ENCODE measurements at places on chromosomes 12 and 14. TPM values are rescaled to one million over a fixed set of nuclear protein-coding genes. Genes with fewer than 3 reads are reported as not detected.

Gene SYT1
- 2.6 TPM for polyA plus RNA-seq

DNA sequence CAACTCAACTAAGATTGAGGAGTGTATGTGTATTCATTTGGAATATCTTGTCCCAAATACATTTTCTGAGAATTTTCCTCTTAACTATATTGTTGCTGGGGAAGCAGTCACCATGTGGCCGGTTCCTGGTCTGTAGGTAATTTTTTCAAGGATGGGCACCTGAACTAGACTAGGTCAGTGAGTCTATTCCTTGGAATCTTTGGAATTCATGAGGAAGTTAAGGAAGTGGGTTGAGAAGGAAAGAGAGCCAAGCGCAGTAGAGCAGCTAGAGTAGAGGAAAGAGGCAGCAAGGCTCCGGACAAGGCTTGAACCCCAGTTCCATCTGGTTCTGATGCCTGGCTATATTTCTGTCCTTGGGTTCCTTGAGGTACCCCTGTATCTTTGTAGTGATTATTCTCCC lies 183.7 kb downstream of the DACT1 start:
- H3K36me3 ChIP-seq = no peaks in the 10 kb centered on the region
- H3K27me3 ChIP-seq = peaks cover 3% of the 10 kb centered on the region
- no peaks in the 10 kb centered on the region for H3K4me1 ChIP-seq
- H3K4me3 ChIP-seq = no peak overlapping the region

GRCh38 chr12:74644681-74645080 lies 107.0 kb downstream of the ATXN7L3B start:
- no peak overlapping the region for H3K27ac ChIP-seq
- H3K36me3 ChIP-seq = no peaks in the 10 kb centered on the region
- no peak overlapping the region for H3K4me3 ChIP-seq
- no peaks in the 10 kb centered on the region for H3K4me1 ChIP-seq

GRCh38 chr14:89484051-89484844 lies 67.2 kb upstream of the FOXN3 start:
- no peak overlapping the region for H3K4me3 ChIP-seq
- no peaks in the 10 kb centered on the region for H3K4me1 ChIP-seq
- no peaks in the 10 kb centered on the region for H3K36me3 ChIP-seq
- no peak for DNase-seq
- no peak overlapping the region for H3K27ac ChIP-seq

- no peak overlapping the region for H3K27ac ChIP-seq
- DNase-seq = peak; percentile 1
- H3K27me3 ChIP-seq = no peaks in the 10 kb centered on the region
- no peaks in the 10 kb centered on the region for H3K36me3 ChIP-seq
- H3K4me1 ChIP-seq = no peaks in the 10 kb centered on the region
- no peak overlapping the region for H3K4me3 ChIP-seq
These were observed 390.5 kb upstream of the CLEC14A start for GRCh38 chr14:38646391-38646790.

- no peak for DNase-seq
- H3K4me1 ChIP-seq = peaks cover 6% of the 10 kb centered on the region
- H3K27ac ChIP-seq = no peak overlapping the region
- no peaks in the 10 kb centered on the region for H3K36me3 ChIP-seq
- no peak overlapping the region for H3K4me3 ChIP-seq
These were observed 150.9 kb upstream of the PLEKHG7 start for GRCh38 chr12:92551853-92552397.

DNA sequence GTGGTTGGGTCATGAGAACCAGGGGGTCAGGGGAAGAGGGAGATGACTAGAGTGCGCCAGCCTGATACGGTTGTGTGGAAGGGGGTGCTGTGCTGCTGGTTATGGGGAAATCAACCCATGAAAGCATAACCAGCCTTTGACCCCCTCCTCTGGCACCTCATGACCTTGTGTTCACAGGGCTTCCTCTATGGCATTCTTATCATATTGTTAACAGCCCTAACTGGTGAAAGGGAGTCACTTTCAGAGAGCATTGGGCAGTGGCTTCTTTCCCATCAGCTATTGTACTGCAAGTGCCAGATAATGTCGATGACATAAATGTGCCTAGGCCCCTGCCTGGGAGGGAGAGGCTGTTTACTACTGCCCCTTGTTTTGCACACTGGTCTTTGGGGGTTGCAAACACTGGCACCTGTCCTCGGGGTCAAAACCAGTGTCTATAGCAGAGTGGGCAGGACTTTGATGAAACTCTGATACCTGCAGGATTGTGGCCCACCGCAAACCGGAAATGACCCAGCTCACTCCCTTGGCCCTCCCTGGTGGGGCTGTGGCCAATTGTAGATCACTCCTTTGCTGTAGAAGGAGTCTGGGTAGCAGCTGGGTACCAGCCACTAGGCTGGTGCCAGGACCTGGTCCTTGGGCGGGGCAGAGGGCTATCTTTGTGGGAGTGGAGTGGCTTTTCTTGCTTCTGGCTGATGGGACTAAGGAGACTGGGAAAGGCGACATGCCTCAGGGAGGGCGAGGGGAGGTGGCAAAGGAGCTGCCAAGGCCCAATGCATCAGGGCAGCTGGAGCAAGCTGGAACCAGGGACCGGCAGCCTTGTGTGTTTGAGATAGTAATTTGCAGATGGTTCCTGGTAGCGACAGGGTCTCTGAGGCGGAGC lies 634 bp upstream of the TMEM63C start:
- no peaks in the 10 kb centered on the region for H3K4me1 ChIP-seq
- no peaks in the 10 kb centered on the region for H3K36me3 ChIP-seq
- no peak overlapping the region for H3K4me3 ChIP-seq

Gene KCNH3
- 0.13 TPM for polyA plus RNA-seq

GRCh38 chr14:94332063-94332583 lies 9.0 kb upstream of the SERPINA6 start:
- H3K4me1 ChIP-seq = no peaks in the 10 kb centered on the region
- no peaks in the 10 kb centered on the region for H3K27me3 ChIP-seq
- no peak overlapping the region for H3K4me3 ChIP-seq
- DNase-seq = no peak
- no peaks in the 10 kb centered on the region for H3K36me3 ChIP-seq
- H3K27ac ChIP-seq = no peak overlapping the region

DNA sequence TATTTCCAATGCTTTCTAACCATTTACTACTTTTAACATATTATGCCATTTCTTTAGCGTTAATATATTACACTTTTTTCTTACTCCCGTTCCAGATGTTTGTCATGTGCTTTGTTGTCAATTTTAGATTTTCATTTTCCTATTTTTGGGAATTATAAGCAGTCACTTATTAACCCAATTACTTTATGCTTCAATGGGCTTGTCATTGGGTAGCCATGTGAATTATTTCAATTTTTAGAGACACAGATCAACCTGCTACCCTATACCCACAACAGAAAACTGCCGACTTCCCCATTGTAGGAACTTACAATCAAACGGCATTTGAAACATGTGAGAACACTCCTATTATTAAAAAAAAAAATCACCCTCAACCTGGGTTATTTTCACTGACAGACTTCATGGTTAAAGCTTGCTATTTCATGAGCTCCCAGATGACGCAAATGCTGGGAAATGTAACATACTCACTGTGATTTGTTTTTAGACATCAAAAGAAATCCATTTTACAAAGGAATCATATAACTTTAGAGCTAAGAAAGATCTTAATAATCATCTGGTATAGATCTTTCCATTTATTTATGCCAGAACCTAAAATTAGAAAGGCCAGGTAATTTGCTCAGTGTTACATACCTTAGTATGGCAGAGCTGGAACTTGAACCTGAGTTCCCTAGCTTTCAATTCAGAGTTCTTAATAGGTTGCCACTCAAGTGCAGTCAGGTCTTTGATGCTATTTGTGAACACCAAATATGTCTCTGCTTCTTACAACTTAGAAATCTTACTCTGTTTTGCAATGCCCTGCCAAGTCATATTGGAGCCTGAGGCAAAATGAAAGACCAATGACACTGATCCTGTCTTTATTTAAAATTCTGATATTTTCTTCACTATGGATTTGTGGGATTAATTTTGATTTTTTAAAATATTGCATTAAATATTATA lies 340.4 kb downstream of the RAD51B start:
- no peak overlapping the region for H3K27ac ChIP-seq
- H3K4me1 ChIP-seq = no peaks in the 10 kb centered on the region
- DNase-seq = no peak

Gene SSPN
- 1.3 TPM for polyA plus RNA-seq

Gene AICDA
- polyA plus RNA-seq = not detected

Gene C12orf54
- not detected for polyA plus RNA-seq

Gene ACOT6
- not detected for polyA plus RNA-seq

Gene ITGA7
- polyA plus RNA-seq = 0.67 TPM

DNA sequence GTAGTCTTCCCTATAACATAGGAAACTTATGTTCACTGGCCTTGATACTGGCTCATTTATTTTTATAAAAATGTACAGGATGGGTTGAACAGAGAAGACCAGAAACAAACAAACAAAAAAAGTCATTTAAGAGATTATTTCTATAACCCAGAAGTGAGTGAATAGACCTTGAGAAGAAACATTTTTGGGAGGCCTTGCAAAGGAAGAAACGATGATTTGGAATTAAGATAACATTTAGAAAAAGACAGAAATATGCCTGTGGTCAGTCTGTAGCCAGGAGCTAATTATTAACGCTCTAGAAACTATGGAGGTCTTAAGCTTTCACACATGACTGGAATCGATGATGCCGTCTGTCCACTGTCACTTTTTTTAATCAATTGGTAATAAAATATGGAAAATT lies 264.0 kb downstream of the EGLN3 start:
- peak overlapping the region; percentile 50 for H3K27ac ChIP-seq
- H3K27me3 ChIP-seq = no peaks in the 10 kb centered on the region
- DNase-seq = no peak
- peaks cover 9% of the 10 kb centered on the region for H3K4me1 ChIP-seq

DNA sequence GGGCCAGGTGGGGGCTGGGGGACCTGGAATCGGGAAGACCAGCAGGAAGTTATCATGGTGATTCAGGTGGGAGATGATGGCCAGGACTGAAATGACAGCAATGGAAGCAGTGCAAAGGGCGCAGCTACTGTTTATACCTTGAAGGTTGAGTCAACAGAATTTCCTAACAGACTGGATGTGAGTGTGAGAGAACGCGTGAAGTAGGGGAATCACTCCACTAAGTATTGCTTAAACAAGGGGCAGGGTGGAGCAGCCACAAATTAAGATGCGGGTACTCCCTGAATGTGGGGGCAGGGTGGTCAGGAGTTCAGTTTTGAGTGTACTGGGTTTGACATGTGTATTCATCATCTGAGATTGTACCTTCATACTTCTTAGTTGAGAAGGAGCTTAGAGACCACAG lies 45.1 kb downstream of the MYF5 start:
- H3K36me3 ChIP-seq = no peaks in the 10 kb centered on the region
- no peak overlapping the region for H3K4me3 ChIP-seq
- H3K4me1 ChIP-seq = no peaks in the 10 kb centered on the region
- H3K27ac ChIP-seq = no peak overlapping the region
- DNase-seq = no peak

DNA sequence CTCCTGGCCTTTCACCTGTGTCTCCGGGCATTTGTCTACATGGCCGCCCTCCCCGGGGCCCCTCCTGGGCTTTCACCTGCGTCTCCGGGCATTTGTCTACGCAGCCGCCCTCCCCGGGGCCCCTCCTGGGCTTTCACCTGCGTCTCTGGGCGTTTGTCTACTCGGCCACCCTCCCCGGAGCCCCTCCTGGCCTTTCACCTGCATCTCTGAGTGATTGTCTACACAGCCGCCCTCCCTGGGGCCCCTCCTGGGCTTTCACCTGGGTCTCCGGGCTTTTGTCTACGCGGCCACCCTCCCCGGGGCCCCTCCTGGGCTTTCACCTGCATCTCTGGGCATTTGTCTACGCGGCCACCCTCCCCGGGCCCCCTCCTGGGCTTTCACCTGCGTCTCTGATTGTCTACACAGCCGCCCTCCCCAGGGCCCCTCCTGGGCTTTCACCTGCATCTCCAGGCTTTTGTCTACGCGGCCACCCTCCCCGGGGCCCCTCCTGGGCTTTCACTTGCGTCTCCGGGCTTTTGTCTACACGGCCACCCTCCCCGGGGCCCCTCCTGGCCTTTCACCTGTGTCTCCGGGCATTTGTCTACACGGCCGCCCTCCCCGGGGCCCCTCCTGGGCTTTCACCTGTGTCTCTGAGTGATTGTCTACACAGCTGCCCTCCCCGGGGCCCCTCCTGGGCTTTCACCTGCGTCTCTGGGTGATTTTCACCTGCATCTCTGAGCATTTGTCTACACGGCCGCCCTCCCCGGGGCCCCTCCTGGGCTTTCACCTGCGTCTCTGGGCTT lies 68.0 kb upstream of the GALNT9 start:
- H3K27ac ChIP-seq = no peak overlapping the region
- no peaks in the 10 kb centered on the region for H3K36me3 ChIP-seq
- H3K4me3 ChIP-seq = no peak overlapping the region

DNA sequence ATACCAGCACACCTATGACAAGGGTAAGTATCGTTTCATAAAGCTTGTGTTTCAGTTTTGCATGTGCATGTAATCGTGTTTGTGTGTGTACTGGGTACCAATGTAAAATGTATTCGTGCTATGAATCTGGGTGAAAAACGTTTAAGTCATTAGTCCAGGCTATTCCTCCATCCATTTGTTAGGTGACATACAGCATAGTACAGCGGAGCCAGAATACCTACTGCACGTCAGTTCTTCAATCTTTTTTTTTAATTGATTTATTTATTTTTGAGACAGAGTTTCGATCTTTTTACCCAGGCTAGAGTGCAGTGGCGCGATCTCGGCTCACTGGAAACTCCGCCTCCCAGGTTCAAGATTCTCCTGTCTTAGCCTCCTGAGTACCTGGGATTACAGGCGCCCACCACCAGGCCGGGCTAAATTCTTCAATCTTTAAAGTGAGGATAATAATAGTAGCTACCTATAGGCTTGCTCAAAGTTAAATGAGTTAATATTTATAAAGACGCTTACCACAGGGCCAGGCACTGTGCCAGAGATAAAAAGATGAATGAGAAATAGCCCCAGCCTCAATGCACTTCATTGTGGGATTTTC lies 661 bp upstream of the RPS26 start:
- peaks cover 17% of the 10 kb centered on the region for H3K4me1 ChIP-seq
- H3K27ac ChIP-seq = peak overlapping the region; percentile 14
- peaks cover 8% of the 10 kb centered on the region for H3K36me3 ChIP-seq
- no peak for DNase-seq
- H3K4me3 ChIP-seq = peak overlapping the region; percentile 24

DNA sequence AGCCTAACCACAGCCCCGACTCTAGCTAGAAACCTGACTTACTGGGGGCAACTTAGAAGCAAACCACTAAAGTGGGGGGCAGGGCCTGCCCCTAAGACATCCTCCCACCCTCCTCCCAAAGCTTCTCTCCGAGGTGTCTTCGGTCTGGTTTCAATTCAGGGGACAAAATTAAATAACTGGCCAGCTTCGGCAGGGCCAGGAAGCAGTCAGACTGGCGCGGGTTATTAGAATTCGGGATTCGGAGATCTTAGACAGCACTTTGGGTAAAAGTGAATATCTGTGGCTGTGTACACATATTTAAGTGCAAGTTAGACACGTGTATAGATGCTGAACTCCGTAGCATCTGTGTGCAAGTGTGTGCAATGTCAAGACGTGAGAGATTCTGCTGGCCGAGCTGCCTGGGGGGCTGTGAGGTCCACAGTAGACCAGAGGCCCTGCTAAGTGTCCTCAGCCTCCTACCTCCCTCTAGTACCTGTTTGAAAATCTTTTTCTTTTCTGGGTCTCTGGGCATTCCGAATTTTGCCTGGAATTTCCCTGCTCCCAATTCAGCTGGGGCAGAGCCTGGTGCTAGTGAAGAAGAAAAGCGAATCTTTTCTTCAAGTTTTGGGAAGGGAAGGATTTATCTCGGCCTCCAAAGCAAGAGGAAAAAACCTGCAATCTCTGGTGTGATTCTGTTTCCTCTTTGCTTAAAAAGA lies 4.0 kb upstream of the HOXC10 start:
- no peak overlapping the region for H3K4me3 ChIP-seq
- H3K4me1 ChIP-seq = no peaks in the 10 kb centered on the region
- peaks cover 85% of the 10 kb centered on the region for H3K27me3 ChIP-seq
- no peak overlapping the region for H3K27ac ChIP-seq

GRCh38 chr14:64561631-64562030 lies 11.9 kb downstream of the PPP1R36 start:
- no peaks in the 10 kb centered on the region for H3K36me3 ChIP-seq
- DNase-seq = peak; percentile 28
- H3K4me3 ChIP-seq = no peak overlapping the region

Gene SOAT2
- polyA plus RNA-seq = not detected

Data from endothelial cell of umbilical vein (primary cell).